ENCODE measurements at places on chromosomes 12 and 14.

- no peak for DNase-seq
Measured at GRCh38 chr12:131923260-131923659, 5.8 kb upstream of the PUS1 start.

DNA sequence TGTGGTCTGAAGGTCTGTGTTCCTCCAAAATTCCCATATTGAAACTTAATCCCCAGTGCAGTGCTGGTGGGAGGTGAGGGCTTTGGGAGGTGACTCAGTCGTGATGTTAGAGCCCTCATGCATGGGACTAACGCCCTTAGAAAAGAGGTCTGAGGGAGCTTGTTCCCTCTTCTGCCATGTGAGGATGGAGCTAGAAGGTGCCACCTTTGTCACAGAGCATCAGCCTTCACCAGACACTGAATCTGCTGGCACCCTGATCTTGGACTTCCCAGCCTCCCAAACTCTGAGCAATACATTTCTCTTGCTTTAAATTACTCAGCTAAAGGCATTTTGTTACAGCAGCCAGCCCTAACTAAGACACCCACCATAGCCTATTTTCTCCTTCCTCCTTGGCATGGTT, 13.9 kb downstream of the RAB15 start:
- no peak for DNase-seq

- no peak for DNase-seq
Measured at GRCh38 chr12:88519802-88520435, 60.4 kb downstream of the KITLG start.

GRCh38 chr14:23103581-23103980, 1.2 kb downstream of the CIROP start:
- no peak for DNase-seq

GRCh38 chr12:96882862-96883261, 24.2 kb upstream of the NEDD1 start:
- no peak for DNase-seq

All from cortex of kidney (tissue), 1 donor.